Right lobe of liver (tissue), 6 donors: ENCODE measurements at places on chromosomes 1 and 21. TPM values are rescaled to one million over a fixed set of nuclear protein-coding genes. Genes with fewer than 3 reads are reported as not detected.

- no peak for DNase-seq
Measured at GRCh38 chr1:64921771-64922170, 44.6 kb downstream of the JAK1 start.

The LRRIQ3 gene
- 0.33 TPM for total RNA-seq

The FCRL1 gene
- total RNA-seq = not detected

The CNKSR1 gene
- total RNA-seq = 0.97 TPM

The TLCD4 gene
- 54.7 TPM for total RNA-seq

DNA sequence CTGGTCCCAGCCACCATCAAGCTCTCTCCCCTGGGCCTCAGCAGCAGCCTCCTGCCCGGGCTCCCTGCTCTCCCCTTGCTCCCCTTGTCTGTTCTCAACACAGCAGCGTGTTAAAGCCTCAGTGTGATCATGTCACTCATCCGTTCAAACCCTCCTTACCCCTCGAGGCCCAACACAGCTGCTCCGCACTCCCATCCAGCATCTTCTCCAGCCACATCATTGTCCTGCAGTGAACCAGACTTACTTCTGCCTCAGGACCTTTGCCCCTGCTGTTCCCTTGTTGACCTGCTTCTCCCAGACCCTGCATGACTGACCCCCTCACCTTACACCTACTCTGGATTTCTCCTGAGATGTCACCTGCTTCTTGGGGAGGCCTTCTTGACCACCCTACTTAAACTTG lies 13.3 kb downstream of the CDK18 start:
- DNase-seq = no peak

DNA sequence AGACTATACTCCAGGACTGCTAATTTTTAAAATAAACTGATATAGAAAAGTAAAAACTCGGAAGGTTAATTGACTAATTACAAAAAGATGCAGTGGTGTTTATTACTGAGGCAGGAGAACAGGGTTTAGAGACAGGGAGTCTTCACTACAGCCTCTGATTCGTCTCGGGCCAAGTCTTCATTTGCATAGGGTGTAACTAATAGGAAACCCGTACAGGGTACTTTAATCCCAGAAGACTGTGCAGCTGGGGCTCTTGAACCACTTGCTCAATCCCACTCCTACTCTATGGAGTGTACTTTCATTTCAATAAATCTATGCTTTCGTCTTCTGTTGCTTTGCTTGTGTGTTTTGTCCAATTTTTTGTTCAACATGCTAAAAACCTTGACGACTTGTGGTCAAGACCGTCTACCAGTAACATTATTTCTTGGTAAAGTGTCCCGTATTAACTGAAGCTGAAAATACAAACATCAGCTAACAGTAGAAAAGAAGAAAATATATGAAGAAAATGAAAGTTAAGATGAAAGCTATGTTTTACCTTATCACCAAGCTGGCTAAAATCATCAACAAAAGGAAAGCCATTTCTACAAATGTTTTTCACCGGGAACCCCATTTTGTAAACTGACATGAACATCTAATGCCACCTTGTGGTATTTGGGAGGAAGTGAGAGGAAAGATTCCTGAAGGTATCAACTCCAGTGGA lies 8.0 kb downstream of the SDHB start:
- DNase-seq = no peak

The GPR3 gene
- not detected for total RNA-seq

GRCh38 chr1:153680120-153680403 lies 1.6 kb downstream of the NPR1 start:
- no peak for DNase-seq

- no peak for DNase-seq
Measured at GRCh38 chr1:15476927-15477326, 1.0 kb downstream of the CELA2B start.

DNA sequence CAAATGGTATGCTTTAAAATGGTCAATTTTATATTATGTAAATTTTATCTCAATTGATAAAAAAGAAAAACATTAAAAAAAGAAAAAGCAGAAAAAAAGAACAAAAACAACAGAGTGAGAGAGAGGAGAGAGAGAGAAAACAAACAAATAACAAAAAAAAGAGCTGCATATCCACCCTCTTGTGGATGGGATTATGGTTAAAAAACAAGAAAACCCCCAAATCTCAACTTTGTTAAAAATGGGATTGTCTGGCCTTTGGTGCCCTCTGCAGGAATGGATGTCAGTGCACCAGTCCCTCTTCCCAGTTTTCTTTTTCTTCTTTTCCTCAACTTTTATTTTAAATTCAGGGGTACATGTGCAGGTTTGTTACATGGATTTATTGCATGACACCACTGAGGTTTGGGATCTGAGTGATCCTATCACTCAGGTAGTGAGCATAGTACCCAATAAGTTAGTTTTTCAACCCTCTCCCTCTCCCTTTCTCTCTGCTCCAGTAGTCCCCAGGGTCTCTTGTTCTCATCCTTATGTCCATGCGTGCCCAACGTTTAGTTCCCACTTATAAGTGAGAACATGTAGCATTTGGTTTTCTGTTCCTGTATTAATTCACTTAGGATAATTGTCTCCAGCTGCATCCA lies 28.1 kb downstream of the RNF187 start:
- no peak for DNase-seq

- no peak for DNase-seq
Measured at GRCh38 chr21:29230551-29231261, 68.0 kb upstream of the BACH1 start.

DNA sequence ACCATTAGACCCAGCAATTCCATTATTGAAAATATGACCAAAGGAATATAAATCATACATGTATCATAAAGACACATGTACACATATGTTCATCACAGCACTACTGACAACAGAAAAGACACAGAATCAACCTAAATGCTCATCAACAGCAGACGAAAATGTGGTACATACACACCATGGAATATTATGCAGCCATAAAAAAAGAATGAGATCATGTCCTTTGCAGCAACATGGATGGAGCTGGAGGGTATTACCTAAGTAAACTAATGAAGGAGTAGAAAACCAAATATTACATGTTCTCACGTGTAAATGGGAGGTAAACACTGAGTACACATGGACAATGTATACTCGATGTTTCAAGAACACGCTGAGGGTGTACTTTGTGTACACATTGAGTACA lies 15.9 kb downstream of the AKT3 start:
- DNase-seq = no peak

The KRTAP7-1 gene
- total RNA-seq = not detected

DNA sequence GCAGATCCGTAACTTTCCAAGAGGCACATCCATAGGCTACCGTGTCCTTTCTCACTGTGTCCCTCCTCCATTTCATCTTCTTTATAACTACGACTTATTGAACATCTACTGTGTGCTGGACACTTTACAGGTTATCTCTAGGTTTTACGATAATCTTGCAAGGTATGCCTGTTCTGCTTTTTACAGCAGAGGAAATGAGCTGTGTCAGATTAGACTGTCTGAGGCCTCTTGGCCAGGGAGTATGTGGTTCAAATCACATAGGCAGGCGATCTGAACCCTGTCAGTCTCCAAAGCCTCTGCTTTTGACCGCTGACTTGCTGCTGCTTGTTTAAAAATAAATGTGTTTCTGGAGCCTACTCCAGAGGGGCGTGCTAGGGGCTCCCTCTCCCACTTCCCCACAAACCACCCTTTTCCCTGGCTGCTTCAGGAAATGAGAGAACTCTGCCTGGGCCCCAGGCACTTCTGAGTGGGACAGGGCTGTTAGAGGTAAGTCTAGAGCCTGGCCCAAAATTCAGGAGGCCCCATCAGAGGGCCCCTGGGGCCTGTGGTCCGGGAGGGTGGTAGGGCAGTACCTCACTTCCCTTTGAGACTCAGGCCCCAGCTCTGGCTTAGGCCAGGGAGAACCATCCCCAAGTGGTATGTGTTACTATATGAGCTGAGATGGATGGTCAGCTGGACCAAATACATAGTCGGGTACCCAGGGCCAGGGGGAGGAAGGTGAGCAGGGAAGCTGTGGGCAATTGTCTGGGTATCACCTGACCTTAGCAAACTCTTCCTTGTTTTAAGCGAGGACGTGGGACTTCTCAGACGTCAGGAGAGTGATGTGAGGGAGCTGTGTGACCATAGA lies 4.4 kb downstream of the PSEN2 start:
- no peak for DNase-seq

The ALX3 gene
- total RNA-seq = not detected

DNA sequence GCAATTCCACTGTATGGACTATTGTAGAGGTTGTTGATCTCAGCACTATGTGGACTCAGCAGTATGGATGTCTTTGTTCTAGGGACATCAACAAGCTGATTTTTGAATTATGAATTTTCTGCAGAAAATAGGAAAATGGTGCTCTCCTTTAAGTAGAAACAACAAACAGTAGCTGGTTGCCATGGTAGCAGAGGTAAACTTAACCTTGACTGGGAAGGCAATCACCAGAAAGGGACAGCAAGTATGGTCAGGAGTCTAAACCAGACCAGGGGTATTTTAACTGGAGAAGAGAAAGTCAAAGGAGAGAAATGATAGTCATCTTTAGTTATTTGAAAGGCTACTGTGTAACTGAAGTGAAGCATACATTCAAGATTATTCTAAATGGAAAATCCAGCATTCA lies 22.3 kb downstream of the WLS start:
- DNase-seq = no peak

- no peak for DNase-seq
Measured at GRCh38 chr1:150221552-150221951, 14.4 kb downstream of the ANP32E start.

The CD1E gene
- total RNA-seq = not detected

DNA sequence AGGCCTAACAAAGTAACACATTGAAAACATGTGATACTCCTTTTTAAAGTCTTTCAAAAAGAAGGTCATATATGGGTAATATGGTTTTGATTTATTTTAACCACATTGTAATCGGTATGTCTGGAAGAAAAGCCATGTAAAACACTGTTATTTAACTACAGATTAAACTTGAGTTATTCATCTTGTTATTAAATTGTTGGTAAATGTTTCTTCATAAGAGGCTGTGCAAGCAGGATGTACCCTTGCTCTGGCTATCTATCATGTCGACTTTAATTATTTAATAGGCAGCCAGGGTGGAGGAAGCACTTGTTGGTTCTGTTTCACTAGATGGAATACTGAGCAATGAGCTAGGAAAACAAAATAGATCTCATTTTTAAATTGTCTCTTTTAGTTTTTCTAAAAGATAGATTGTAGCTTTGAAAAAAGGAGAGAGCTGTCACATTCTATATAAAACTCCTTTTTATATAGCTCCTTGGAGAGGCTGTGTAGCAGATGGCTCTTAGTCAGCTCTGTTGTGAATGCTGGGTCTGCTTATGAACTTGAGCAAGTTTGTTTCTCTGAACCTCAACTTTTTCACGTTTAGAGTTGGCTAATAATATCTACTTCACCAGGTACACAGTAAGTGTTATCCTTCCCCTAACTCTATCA lies 39.5 kb downstream of the LRRC8B start:
- DNase-seq = no peak

- peak; percentile 55 for DNase-seq
Measured at GRCh38 chr21:44370027-44370735, 16.8 kb downstream of the TRPM2 start.

The RIPPLY3 gene
- not detected for total RNA-seq

DNA sequence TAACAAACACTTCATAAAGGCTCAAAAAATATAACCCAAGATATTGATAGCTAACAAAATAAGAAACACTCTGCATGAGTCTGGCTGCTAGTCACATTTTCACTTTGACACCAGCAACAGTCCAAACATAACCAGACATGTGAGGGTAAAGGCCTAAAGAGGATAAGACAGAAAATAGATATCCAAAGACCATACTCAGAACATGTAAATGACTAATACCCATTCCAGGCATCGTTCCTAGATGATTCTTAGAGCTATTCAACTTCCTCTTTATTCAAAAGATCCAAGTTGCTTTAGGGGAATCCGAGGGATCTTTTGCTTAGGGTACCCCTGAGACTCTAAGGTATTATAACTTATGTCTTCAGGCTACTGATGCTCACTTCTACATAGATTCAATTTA lies 5.1 kb downstream of the COL24A1 start:
- DNase-seq = no peak

DNA sequence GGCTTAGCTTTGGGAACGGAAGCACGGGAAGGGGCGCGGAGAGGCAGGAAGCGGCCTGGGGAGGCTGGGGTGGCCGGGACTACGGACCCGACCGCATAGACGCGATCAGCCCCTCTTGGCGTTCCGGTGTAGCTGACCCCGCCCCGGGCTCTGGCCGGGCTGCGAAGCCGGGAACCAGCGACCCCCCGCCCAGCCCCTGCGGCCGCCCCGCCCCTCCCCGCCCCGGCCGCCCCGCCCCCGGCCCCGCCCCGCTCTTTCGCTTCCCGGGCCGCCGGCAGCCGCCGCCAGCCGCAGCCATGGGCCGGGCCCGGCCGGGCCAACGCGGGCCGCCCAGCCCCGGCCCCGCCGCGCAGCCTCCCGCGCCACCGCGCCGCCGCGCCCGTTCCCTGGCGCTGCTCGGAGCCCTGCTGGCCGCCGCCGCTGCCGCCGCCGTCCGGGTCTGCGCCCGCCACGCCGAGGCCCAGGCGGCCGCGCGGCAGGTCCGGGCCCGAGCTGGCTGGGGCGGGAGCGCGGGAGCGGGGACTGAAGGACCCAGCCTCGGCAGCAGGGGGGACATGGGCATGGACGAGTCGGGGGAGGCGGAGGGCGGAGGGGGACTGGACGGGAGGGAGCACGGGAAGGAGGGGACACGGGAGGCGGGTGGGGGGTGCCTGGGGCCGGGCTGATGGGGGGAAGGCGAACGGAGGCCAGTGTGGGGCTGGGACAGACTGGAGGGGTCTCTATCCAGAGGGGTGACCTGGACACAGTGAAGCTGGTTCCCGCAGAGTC lies at the start of gene SELENON:
Gene SELENON (plus strand): TSS at position 259 of the 768 bp plus-strand sequence. CDS start 38 bp downstream, at position 297.
- peak; percentile 83 for DNase-seq

DNA sequence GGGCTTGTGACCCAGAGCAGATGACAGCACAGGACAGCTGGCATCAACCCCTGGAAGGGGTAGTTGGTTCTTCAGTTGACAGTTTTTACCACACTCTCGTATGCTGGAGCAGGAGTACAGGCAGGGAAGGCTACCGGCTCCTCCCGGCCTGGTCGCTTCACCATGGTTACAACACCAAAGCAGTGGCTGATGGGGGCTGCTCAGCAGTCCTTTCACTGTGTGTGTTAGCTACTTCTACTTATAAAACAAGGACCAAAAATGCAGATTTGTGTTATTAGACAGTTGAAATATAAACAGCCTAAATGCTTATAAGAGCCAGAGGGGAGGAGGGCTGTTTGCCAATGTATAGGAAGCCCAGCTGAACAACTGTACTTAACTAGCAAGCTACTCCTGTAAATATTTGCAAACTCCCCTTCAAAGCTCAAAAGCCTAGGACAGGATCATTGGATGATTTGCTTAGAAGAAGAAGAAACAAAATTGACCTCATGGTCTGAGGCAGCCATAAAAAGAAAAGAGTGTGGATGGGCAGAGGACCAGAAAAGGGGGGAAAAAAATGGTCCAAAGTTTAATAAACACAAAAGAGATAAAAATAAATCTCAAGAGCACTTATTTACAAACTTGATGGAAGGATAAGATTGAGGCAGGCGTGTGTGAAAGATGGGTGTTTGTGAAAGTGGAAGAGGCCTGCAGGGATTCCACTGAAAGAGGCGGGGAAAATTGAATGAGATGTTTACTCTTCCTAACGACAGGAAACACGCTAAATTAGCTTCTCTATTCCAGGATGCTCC lies 57.1 kb downstream of the TGFB2 start:
- DNase-seq = no peak

GRCh38 chr21:46399686-46400085 lies 59.0 kb upstream of the DIP2A start:
- peak; percentile 13 for DNase-seq
